ENCODE measurements at places on chromosomes 3 and 15. TPM values are rescaled to one million over a fixed set of nuclear protein-coding genes. Genes with fewer than 3 reads are reported as not detected.

DNA sequence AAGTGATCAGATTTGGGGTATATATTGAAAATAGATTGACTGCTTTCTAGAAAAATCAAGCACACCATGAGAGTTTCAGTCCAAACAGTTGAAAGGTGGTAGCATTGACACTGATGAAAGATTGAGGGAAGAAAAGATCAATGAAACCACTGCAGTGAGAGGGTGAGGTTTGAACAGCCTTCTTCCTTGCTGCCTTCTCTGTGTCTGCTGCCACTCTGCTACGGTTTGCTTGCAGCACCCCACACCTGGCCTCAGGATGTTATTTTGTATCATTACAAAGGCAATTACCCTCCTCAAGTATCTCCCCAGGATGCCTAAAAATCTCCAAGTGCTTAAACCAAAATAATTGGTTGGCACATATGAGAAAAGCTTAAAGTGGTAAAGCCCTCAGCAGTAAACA, 683.6 kb upstream of the ARPP21 start:
- H3K27me3 ChIP-seq: no peaks in the 10 kb centered on the region
- H3K27ac ChIP-seq: no peak overlapping the region
- peaks cover 12% of the 10 kb centered on the region for H3K4me1 ChIP-seq
- no peak overlapping the region for H3K4me3 ChIP-seq

DNA sequence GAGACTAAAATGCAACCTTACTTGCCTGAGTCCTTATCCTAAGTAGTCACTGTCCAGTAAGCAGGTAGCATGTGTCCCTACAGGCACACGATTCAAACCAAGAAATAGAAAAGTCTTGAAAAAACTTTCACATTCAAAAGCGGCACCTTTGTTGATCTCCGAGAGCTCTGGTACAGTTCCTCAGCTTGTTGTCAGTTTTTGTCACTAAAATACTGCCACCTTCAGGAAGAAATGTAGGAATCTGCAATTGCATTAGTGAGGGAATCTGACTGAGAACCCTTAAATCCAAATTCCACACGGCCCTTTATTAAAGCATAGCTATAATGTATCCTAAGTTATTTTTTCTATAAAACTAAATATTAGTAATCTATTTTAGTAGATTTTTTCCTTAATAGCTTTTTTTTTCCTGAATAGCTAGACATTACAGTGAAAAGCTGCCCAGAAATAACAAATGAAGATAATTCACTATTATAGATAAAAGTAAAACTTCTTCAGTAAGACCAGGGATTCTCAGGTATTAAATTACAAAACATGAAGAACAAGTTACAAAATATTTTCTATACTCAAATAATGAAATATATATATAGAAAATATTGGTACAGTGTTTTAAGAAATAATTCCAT, 44.0 kb downstream of the CCDC54 start:
- no peaks in the 10 kb centered on the region for H3K27me3 ChIP-seq
- H3K27ac ChIP-seq: no peak overlapping the region
- peak; percentile 49 for DNase-seq
- no peaks in the 10 kb centered on the region for H3K36me3 ChIP-seq

The PRKAR2A gene
- 52.5 TPM for total RNA-seq

The C2CD4B gene
- total RNA-seq: not detected

The WDR49 gene
- 0.43 TPM for total RNA-seq
